Fibroblast of villous mesenchyme (primary cell): ENCODE measurements at places on chromosomes 4 and X.

DNA sequence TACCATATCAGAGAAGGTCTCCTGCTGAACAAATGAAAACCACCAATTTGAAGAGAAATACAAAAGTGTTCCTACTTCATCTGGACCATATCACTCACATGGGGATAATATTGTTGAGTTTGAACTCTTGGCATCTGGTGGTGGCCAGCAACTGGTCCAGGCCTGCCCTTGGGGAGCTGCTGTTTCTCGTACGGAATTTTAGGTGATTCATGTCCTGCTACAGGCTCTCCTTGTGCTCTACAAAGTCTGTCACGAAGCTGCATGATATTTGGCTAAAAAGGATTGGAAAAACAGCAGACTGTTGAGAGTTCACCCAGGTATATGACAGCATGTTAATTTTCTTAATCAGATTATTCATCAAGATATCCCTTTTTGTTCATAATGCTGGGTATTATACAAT is 42.2 kb downstream of the SEC31A start:
- DNase-seq, result no peak

GRCh38 chrX:123481913-123482851 is 250.7 kb downstream of the THOC2 start:
- DNase-seq, result peak; percentile 47

- DNase-seq, result peak; percentile 8
These were observed 77.1 kb upstream of the SLC4A4 start for GRCh38 chr4:71261633-71262121.

DNA sequence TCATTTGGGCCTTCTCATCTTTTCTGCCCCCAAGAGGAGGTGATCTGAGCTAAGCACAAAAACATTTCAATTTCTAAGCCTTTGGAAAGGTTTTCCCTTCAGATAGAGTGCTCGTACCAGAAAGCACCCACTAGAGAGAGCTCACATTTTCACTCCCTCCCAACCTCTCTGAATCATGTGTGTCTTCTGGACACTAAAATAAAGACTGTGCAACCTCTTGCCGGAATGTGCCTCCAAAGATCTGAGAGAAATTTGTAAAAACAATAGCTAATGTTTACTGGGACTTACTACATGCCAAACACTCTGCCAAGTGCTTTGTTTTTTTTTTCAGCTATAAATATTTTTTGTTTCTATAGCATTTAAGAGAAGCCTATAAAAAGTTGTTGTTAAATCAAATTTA is 120.6 kb upstream of the LNX1 start:
- peak; percentile 59 for DNase-seq

DNA sequence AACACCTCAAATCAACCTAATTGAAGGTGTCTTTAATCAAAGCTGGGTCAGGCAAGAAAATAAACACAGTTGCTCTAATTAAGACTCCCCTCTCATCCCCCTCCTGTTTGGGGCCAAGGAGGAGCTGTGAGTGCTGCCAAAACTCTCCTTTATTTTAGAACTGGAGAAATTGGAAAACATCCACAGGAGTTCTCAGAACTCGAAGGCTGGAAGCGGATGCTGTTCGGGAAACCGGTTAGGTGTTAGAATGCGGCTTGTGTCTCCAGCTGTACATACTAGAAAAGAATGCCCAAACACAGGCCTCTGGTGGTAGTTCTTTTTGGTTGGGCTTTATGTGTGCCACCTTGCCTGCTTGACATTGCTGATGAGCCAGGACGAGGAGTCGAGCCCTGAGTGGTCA is 118.2 kb downstream of the GPR143 start:
- DNase-seq, result no peak

DNA sequence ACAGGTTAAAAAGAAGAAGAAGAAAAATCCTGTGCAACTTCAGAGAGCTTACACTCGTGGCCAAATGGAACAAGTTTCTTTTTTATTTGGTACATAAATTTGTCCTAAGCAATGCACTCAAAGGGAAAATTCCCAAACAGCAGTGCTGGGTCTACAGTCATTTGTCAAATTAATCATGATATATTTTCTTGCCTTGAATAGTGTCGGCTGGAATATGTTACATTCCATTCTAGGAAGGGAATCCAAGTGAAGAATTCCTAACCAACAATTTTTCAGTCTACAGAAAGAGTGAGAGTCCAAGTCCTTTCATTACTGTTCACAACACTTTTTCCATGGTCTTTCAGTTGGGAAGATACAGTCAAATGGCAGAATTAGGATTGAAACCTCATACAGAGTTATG is 63.9 kb downstream of the HAND2 start:
- DNase-seq, result no peak

DNA sequence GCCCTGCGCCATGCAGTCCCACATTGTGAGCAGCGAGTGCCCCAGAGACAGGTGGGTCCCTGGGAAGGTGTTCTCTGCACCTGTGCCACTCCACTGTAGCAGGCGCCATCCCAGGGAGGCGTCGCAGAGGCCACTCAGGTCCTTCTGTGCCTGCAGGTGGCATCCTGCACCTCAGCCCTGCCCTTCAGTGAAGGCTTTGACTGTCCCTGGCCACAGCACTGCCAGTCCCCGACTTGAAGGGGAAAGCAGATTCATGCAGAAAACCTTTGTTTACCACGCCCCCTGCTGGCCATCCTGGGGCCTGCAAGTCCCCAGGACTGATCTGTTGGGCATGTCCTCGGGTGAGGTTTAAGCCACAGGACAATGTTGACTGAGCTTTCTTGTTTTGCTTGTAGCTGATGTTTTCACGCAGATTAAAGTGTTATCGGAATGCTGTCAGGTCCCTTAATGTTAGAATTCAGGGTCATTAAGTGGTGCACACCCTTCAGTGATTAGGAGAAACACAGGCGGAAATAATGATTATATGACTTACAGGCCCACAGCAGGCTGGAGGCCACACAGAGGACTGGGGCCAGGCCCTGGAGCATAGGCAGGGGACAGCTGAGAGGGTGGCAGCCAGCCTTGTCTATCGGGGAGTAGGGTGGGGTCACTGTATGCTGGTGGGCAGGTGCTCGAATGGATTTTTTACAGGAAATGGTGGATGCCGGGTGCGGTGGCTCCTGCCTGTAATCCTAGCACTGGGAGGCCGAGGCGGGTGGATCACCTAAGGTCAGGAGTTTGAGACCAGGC is 5.0 kb downstream of the TACC3 start:
- DNase-seq, result peak; percentile 87

DNA sequence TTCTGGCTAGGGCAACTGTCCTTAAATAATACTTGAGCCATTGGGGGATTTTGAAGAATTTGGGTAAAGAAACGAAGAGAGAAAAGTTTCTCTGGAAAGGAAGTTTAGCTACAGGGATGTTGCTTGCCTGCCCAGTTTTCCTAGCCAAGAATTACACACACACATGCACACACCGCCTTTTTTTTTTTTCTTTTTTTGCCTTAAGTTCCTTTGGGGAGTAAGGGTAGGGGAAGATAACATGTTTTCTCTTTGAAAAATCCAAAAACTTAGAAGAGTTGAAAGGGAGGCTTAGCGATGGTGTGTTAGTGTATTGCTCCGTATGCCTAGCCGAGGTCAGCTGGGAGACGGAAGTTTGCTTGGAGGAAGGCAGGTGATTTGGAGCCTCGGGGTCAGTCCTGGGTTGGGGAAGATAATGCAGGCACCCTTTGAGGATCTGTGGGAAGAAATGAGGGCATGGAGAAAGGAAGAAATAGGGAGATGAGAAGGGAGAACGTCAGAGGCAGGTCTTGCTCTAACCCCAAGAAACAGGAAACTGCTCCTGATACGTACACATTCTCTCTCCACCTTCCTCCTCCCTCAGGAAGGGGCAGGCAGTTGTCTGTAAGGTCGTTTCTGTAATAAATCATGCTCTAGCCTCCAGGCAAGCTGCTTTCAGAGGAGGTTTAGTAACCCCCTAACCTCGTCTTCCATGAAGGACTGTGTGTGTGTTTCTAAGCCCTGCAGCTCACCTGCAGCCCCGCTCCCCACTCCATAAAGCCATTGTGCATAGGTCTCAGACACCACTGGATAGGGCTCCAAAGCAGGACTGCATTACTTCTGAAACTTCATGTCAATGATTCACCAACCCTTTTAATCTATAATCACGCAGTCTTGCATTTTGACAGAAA is 10.5 kb downstream of the KLF3 start:
- DNase-seq, result no peak
